ENCODE measurements at places on chromosomes 12 and 14.

- DNase-seq, result no peak
These were observed 15.7 kb downstream of the MDM2 start for GRCh38 chr12:68823696-68824095.

GRCh38 chr12:130545475-130545874 is 170.6 kb downstream of the RIMBP2 start:
- no peak for DNase-seq

- DNase-seq, result no peak
These were observed 129.0 kb upstream of the MED13L start for GRCh38 chr12:116406529-116406928.

DNA sequence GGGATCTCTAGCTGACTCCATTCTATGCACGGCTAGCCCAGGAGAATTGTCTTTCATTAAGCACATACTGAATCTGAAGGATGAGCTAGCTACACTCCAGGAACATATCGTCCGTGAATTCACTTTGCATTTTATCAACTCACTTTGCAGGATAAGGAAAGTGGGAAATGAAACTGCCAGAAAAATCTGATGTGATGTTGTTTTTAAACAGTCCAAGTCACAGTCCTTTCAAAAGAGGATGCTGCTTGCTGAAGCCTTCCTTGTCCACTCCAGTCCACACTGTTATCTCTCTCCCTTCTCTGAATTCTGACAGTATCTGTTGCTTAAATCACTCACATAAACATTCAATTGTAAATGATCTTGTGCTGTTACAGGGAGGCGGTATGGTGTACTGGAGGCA is 12.7 kb upstream of the TMCC3 start:
- DNase-seq, result no peak

DNA sequence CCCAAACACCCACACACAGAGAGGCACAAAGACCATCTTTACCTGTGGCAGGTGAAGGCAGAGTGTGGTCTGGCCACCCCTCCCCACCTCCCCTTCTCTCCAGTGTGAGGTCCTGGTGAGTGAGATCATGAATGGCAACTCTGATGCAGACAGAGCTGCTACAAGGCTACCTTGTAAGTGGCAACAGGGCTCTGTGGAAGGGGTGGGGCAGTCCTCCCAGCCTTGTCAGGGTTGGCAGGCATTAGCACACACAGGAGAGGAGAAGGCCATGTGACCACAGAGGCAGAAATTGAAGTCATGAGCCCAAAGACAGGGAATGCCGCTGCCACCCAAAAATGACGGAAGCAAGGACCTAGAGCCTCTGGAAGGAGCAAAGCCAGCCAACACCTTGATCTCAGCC is 30.7 kb downstream of the VWF start:
- DNase-seq, result no peak

GRCh38 chr14:60760209-60760608 is 25.6 kb downstream of the MNAT1 start:
- DNase-seq, result no peak

GRCh38 chr12:90042920-90043641 is 334.4 kb upstream of the ATP2B1 start:
- no peak for DNase-seq

DNA sequence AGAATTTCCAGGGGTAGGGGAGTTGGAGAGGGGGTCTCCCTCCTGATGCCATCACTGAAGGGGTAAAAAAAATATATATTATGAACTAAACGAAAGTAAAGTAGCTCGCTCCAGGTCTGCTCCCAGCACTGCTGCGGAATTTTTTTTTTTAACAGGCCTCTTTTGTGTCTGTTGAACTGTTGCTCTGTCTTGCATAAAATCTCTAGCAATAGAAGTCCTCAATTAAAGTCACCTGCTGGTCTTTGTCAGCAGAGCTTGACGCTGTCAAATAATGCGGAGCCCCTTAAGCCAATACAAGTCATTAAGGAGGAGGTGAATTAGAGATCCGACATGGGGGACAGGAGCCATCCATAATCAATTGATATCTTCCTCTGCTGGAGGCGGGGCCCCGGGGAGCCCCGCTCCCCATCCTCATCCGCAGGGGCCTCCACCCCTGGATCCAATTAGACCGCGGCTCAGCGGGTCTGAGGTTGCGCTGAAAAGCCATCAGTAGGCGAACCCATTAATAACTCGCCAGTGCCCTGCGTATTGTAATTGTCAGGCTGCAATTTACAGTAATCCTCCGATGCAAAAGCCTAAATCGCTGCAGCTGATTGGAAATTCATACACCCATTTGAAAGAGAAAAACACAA is 85.6 kb downstream of the DICER1 start:
- DNase-seq, result no peak

- DNase-seq, result no peak
These were observed 2.2 kb downstream of the ENO2 start for GRCh38 chr12:6916426-6917200.

DNA sequence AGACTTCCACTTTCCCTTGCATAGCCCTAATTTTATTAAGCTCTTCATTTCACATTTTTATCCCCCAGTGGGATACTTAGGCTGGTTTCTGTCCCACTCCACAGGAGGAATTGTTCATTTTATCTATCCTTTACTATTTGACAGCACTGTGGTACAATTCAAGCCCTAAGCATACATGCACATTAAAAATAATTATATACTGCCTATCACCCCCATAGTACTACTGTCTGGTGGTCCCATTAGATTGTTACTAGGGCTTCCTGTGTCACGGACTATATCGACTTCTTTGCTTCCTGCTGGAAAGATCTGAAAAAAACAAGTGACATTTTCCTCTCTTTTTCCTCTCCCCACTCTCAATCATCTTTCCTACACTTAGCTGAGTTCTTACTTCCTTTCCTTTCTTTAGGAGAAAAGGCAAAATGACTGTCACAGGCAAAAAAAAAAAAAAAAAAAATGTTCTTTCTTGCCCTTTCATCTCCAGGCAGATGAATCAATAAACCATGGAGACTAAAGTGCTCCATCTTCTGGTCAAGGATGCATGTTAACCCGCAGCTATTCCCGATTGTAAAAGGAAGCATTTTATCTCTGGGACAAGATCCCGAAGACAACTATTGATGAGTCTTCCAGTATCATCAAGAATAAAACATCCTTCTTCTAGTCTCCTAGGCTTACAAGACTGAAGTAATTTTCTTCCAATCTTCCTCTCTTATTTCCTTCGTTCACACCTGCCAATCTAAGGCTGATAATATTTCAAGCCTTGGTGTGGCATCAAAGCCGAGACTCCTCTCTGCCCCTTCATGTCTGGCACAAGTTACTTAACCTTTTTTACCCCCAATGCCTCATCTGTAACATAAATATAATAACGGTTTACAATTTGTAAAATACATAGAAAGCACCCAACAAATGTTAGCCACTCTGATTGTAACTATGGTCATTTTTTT is 94.4 kb upstream of the PLEKHG7 start:
- peak; percentile 37 for DNase-seq

Measured in SHP77 treated with DMSO at 0.1 percent for 48 hours (cell line).